Placental epithelial cell (primary cell): ENCODE measurements at places on chromosomes 13 and 19. TPM values are rescaled to one million over a fixed set of nuclear protein-coding genes. Genes with fewer than 3 reads are reported as not detected.

Gene URAD
- total RNA-seq = not detected in 2 replicates

Gene CBY2
- total RNA-seq = not detected in 2 replicates

Gene MAU2
- total RNA-seq = 47.5 and 64.8 TPM in 2 replicates

Gene LRRC8E
- 10.6 and 11.8 TPM in 2 replicates for total RNA-seq

Gene WTIP
- 34.2 and 41.3 TPM in 2 replicates for total RNA-seq

Gene TICAM1
- 3.3 and 3.5 TPM in 2 replicates for total RNA-seq

Gene ACER1
- total RNA-seq = 0.11 TPM in 1 of 2 replicates, not detected in the other

Gene ADAT3
- 5.3 and 9.0 TPM in 2 replicates for total RNA-seq

Gene FPR3
- not detected in 2 replicates for total RNA-seq

Gene PRSS57
- not detected in 2 replicates for total RNA-seq

Gene SYNGR4
- not detected in 2 replicates for total RNA-seq

Gene RDH8
- total RNA-seq = not detected in 2 replicates

Gene POSTN
- 1.8 and 2.7 TPM in 2 replicates for total RNA-seq

Gene KANK2
- 173 and 210 TPM in 2 replicates for total RNA-seq

Gene MCEMP1
- total RNA-seq = not detected in 2 replicates

Gene MBD3
- 67.5 and 121 TPM in 2 replicates for total RNA-seq

Gene KRTDAP
- total RNA-seq = not detected in 2 replicates

Gene ELOF1
- total RNA-seq = 14.9 and 36.8 TPM in 2 replicates

Gene NCAN
- total RNA-seq = under 0.01 TPM in 1 of 2 replicates, not detected in the other

Gene CEACAM19
- 3.4 and 3.5 TPM in 2 replicates for total RNA-seq

Gene PRTN3
- not detected in 2 replicates for total RNA-seq

Gene ZNF132
- total RNA-seq = 12.6 and 14.6 TPM in 2 replicates

Gene CCDC159
- 14.9 and 15.3 TPM in 2 replicates for total RNA-seq

Gene TDRD3
- 23.7 and 31.0 TPM in 2 replicates for total RNA-seq

Gene ZNF99
- total RNA-seq = 0.11 and 0.39 TPM in 2 replicates

Gene ADGRE2
- total RNA-seq = 3.1 and 3.9 TPM in 2 replicates

Gene ATP8A2
- total RNA-seq = 0.39 and 0.76 TPM in 2 replicates

Gene FUT6
- under 0.01 TPM in 1 of 2 replicates, not detected in the other for total RNA-seq

Gene PLK5
- not detected in 2 replicates for total RNA-seq
